Activated T-cell treated with anti-CD3 and anti-CD28 coated beads, Interleukin-2, amount 50 U/mL, for 48 hours (primary cell): ENCODE measurements at places on chromosomes 3 and 15.

DNA sequence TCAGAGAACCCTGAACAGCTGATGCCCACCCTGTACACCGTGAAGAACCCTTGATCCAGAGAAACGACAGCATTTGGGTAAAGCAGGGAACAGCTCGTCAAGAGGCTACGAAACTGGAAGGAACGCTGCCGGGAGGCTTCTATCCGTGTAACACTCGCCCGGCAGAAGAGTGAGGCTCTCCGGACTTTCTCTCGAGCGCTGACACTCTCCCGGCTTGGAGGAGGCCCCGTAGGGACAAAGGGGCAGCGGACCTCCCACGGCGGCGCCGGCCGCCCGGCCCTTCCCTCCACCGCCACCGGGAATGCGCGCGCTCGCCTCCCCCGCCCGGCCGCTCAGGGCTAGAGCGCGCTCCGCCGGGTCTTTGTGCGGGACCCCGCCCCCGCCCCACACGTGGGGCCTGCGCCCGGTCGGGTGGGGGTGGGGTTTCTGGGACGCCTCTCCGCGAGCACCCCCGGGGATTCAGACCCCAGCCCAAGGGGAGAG lies 1.7 kb downstream of the HYAL2 start:
- DNase-seq = no peak

DNA sequence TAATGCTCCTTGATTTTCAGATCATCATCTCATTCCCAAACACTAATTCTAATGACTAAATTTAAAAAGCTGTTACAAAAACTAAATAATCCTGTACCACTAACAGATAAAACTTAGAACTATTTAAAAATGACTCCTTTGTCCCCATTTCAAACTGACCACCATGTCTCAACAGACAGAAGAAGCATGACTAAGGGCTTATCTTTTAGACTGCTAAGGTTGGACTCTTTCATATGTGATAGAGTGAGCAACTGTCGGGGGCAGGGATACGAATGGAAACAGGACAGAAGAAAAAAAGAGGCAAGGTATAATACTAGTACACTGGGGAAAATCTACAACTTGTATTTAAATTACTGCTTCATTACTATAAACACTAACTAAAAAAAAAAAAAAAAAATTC lies 23.3 kb downstream of the SNX4 start:
- no peak for DNase-seq

GRCh38 chr15:45469441-45469840 lies 53.1 kb downstream of the SLC30A4 start:
- DNase-seq = no peak

- DNase-seq = no peak
Observed at GRCh38 chr3:13525827-13526625, 22.9 kb upstream of the FBLN2 start.
